Anterior cingulate cortex (tissue), 58 donors: ENCODE measurements at places on chromosomes 1 and 21.

DNA sequence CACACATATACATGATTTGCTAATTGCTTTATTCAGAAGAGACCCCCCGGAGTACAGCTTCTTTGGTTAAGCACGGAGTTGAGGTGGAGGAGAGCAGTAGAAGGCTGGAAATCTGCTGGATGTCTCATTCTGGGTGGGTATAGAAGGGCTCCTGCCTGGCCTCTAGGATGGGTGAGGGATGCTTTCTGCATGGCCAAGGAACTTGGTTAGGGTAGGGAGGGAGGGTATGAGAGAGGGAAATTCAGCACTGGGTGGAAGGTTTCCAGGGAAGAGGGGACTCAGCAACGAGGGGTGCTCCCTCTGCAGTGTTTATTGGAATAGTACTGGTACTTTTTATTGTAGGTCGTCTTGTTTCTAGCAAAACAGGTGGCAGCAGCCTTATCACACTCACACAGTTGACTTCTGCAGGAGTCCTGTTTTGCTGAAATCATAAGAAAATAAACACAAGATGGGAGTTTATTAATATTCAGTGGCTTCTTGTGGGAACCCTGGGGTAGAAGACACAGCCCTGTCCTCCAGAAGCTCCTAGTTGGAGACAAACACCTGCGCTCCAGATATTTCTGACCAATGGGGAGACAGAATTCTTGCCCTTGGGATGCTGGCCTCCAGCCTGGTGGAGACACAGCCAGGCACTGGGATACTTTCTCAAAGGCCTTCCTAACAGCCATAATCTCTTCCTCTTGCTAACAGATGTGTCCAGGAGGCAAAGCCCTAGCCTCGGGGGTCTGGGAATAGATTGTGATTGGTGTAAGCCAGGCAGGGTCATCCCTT lies 3.8 kb downstream of the PLA2G2A start:
- DNase-seq = no peak

GRCh38 chr1:224359207-224359606 lies 2.5 kb downstream of the CNIH4 start:
- no peak for DNase-seq

DNA sequence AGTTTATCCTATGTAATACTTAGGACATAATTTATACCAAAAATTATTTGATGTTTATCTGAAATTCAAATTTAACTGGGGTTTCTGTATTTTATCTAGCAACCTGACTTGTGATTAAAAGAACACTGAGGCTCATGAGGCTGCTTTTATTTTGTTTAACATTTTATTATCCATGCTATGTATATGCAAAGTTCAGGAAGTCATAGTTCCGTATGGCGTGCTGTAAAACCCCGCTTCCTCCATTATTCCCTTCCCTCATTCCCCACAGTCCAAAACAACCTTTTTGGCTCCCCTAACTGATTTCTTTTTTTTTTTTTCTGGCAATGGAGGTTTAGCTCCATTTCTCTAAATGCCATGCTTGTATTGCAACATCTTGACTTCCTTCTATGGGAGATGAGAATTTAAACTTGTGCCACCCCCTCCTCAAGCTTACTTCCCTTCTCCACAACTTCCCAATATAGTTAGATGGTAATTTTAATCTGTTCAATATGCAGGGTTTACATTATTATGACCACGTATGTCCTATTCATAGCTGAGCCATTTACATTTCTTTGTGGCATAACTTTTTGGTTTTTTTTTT lies 138.0 kb upstream of the DNAH14 start:
- DNase-seq = no peak

GRCh38 chr1:199313444-199313843 lies 674.6 kb downstream of the PTPRC start:
- no peak for DNase-seq

- no peak for DNase-seq
Measured at GRCh38 chr1:116877141-116877818, 32.4 kb upstream of the PTGFRN start.

DNA sequence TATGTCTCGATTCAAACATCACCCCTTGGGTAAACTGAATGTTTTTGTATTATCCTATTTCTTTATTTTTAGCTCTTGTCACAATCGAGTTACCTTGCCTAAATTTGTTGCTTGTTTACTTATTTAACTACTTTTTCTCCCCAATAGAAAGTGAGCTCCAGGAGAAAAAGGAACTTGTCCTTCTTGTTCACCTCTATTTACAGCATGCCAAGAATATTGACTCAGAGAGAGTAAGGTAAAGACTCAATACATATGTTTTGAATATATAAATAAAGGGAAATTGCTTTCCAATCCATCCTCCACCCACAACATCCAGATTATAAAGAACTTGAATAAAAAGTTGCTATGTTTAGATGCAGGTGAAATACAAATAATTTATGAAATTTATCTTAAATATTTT lies 107.3 kb upstream of the PDC start:
- DNase-seq = no peak

- no peak for DNase-seq
Measured at GRCh38 chr1:219782311-219782710, 146.0 kb downstream of the SLC30A10 start.

DNA sequence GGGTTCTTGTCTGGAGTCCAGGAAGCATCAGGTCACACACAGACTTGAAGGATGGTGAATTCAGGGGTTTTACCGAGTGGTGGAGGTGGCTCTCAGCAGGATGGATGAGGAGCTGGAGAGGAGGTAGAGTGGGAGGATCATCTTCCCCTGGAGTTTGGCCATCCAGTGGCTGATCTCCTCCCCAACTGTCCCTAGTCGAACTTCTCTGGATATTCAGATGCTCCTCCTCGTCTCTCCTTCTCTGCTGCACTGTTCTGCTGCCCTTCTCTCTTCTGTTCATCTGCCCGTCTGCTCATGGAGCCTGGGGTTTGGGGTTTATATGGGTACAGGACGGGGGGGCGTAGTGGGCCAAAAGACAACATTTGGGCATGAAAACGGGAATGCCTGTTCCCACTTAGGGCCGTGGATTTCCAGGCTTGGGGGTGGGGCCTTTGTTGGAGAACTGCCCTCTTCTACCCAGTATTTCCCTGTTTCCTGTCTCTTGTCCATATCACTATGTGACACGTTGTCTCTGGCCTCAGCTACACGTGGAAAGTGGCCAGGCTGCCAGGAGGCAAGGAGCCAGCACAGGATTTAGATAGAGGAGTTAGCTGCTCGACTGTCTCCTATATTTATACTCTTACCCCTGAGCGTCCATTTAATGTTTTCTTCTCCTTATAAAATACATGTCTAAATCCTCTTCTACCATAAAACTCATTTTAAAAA lies 76.7 kb downstream of the SIPA1L2 start:
- no peak for DNase-seq

- DNase-seq = no peak
Measured at GRCh38 chr1:58861506-58861905, 77.7 kb upstream of the JUN start.

GRCh38 chr1:203636291-203636690 lies 9.7 kb downstream of the ATP2B4 start:
- DNase-seq = no peak

GRCh38 chr1:32984455-32985171 lies 20.0 kb upstream of the RNF19B start:
- DNase-seq = no peak

GRCh38 chr1:113813218-113813617 lies 942 bp upstream of the RSBN1 start:
- no peak for DNase-seq

DNA sequence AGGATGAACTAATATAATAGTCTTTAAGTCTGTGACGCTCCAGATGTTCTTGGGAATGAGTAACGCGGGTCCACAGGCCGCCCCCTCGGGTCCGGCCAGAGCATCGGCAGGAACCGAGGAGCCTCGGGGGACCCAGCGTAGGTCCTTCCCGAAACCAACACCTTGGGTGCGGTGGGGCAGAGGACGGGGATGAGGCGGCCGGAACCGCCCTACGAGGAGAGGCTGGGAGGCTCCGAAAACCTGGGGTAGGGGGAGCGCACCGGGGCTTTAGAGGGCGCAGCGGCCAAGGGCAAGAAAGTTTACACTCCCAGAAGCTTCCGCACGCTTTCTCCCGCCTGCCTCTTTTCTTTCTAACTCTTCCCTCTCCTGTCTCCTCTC lies 7.1 kb downstream of the DMRTA2 start:
- DNase-seq = no peak

GRCh38 chr1:193952778-193953374 lies 766.5 kb upstream of the B3GALT2 start:
- DNase-seq = no peak

- no peak for DNase-seq
Measured at GRCh38 chr21:41188486-41189149, 20.7 kb downstream of the BACE2 start.

DNA sequence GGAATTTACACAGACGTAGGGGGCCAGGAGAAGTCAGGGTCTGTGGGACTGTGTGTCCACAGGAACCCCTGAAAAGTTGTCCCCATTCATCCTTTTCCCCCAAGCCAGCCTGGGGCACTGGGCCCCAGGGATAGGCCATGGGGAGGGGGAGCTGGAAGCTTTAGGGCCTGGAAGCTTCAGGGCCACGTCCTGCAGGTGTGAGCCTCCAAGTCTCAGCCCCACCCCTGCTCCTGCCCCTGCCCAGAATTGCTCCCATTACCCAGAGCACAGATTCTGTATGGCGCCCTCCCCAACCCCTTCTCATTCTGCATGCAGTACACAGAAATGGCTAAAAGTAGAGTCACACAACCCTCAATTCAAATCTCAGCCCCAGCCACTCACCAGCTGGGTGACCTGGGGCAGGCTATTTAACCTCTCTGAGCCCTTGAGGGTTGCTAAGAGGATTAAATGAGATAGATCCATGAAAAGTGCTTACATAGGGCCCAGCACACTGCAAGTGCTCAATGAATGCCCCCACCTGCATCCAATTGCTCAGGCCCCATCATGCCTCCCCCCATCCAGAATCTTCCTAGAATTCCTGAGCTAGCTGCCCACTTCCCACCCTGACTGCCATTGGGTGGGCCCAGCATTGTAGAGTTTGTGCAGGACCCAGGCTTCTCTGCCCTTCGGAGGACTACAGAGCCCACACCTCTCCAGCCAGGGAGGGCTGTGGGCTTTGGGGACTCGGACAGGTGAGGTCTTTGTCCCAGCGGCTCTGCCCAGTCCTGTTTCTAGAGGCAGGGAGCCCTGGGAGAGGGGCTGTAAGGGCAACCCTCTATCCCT lies 6.5 kb downstream of the RAP1GAP start:
- DNase-seq = no peak

DNA sequence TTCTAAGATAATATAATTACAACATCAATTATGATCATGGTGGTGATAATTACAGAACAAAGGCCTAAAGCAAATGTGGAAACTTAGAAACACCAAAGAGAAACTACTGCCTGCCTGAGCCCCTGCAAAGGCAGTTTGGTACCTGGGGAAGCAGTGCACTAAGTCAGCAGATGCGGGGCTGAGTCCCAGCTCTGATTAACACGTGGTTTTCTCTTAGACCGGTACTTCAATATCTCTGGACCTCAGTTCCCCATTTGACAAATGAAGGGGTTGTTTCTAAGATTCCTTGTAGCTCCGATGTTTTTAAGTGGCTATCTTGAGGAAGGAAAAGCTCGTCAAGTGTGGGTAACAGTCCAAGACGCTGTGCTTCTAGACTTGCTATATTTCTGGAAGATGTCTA lies 16.7 kb upstream of the PLEKHA6 start:
- DNase-seq = no peak

DNA sequence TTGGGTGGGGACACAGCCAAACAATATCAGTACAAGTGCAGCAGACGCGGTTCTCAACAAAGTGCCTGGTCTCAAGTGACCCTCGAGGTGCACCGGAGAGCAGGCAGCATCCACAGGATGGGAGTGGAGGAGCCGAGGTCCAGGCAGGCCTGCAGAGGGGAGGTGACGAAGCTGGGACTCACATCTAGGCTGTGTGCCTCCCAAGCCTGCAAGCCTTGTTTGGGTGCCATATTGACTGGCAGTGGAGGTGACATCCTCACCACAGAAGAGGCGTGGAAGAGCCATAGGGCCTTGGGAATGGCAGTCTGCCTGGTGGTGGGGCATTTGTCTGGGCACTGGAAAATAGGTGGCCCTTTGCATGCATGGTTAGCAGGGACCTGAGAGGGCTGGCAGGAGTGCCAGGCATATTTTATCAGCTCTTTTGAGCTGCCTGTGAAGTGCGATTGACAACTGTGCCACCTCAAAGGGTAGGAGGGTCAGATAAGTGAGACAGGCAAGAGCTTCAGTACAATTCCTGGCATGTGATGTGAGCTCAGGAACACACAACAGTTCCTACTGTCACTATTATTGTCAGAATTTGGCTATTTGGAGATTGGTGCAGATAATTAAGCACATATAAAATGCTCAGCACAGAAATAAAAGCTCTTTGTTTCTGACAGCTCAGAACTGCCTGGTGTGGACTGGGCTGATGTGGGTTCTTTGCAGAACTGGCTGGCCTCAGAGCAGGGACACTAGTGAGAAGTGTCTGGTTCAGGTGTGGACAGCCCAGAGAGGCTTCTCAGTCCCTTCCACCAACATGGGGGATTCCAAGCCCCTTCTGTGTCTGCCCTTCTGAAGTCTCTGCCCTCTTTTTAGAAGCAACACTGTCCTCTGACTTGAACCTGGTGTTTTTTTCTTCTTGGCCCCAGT lies 347.6 kb upstream of the AJAP1 start:
- DNase-seq = no peak

DNA sequence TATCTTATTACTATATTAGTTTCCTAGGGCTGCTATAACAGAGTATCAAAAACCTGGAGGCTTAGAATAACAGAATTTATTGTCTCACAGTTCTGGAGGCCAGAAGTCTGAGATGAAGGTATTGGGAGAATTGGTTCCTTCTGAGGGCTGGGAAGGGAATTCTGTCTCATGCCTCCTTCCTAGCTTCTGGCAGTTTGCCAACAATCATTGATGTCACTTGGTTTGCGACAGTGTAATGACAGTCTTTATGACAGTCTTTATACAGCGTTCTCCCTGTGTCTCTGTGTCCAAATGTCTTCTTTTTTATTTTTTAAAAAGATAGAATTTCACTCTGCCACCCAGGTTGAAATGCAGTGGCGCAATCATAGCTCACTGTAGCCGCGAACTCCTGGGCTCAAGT lies 15.8 kb upstream of the CENPF start:
- no peak for DNase-seq

- DNase-seq = no peak
Measured at GRCh38 chr1:206022766-206023165, 929 bp downstream of the CTSE start.

DNA sequence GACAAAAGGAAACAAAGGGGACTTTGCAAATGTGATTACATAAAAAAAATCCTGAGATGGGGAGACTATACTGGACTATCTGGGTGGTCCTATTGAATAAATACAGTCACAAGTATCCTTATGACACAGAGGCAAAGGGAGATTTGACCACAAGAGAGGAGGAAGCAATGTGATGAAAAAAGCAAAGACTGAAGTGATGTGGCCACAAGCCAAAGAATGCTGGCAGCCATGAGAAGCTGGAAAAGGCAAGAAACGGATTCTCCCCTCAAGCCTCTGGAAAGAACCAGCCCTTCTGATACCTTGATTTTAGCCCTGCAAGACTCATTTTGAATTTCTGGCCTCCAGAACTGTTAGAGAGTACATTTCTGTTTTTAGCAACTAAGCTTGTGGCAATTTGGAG lies 36.4 kb downstream of the OLFML2B start:
- no peak for DNase-seq

DNA sequence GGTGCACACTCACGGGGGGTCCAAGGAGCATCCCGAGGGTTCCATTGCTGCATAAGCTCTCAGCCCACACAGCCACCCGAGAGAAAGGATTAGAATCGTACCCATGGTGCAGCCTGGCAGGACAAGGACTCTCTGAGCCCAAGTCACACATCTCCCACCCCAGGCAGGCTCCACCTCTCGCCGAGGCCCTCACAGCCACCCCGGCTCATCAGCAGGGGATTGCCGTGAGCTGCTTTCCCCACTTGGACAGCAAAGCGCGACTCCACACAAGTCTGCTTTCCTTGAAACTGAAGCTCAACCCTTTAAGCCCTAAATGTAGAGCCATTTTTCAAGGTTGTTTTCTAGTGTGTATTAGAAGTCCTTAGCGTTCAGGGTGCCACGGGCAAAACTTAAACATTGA lies 306.4 kb upstream of the VAMP3 start:
- no peak for DNase-seq
